ENCODE measurements at places on chromosomes 11 and 22.

DNA sequence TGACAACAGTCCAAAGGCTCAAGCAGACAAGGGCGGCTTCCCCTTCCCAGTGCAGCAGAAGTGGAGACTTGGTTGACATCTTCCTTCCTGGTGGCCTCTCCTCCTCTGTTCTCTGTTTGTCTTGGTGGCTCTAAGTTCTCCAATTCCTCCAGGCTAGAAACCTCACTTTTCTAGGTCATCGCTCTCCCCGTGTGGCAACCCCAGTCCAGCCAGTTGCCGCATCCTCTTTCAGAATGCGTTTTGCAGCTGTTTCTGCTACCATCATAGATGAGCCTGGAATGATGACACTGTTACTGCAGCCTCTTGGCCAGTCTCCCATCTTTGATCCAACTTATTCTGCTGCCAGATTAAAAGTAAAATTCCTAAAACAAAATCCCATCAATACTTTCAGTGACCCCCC, 201.5 kb downstream of the TRIM29 start:
- no peak for DNase-seq

GRCh38 chr11:86360775-86361395, 13.8 kb upstream of the CCDC81 start:
- no peak for DNase-seq

GRCh38 chr11:122977470-122978298, 4.0 kb downstream of the BSX start:
- DNase-seq = no peak

DNA sequence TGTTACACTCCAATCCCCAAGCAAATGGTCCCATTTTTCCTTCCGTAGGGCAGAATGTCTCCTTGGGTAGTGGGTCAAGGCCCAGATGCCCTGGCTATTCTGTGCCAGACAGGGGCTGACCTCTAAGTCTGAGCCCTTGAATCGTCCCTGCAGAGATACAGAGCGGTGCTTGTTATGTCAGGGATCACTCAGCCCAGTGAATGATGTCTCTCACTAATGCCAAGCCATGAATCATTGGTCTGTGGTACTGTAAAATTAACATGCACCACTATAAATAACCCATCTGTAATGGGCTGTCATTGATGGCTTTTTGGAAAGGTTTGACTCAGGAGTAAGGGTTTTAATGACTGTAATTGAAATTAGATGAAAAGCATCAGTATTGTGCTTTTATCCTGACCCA, 35.3 kb upstream of the KIRREL3 start:
- DNase-seq = no peak

GRCh38 chr22:35072925-35073324, 7.0 kb downstream of the ISX start:
- DNase-seq = no peak

DNA sequence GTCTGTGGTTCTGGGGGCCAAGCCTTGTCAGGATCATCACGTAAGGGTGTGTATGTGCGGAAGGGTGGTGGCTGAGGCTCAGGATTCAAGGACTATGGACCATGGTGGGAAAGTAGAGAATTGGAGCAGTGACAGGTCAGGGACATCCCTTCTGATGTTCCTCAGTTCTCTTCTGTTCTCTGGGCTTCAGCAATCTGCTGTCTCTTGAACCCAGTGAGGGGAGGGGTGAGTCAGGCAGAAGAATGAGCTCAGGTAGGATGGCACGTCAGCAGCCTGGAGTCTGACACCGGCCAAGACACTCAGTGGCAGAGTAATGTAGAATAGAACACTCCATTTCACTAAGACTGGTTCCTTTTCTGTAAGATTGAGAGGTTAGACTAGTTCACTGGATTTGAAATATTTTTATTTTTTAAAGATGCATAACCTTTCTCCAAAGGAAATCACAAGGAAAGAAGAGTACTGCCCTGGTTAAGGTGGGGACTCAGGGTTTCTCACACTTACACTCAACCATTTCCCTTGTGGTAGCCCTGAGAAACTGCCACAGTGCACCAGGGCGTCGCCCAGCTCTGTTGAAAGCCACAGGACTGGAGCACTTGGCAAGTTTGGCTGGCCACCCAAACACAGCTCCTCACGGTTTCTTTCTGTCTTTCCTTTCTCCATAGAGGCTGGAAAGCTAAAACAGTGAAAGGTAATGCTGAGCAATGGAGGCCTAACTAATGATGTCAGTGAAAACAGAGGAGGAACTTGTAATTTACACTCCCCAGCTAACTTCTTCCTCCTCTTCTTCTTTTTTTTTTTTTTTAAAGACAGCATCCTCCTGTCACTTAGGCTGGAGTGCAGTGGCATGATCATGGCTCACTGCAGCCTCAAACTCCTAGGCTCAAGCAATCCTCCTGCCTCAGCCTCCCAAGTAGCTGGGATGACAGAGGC, 23.1 kb upstream of the MICAL2 start:
- no peak for DNase-seq

DNA sequence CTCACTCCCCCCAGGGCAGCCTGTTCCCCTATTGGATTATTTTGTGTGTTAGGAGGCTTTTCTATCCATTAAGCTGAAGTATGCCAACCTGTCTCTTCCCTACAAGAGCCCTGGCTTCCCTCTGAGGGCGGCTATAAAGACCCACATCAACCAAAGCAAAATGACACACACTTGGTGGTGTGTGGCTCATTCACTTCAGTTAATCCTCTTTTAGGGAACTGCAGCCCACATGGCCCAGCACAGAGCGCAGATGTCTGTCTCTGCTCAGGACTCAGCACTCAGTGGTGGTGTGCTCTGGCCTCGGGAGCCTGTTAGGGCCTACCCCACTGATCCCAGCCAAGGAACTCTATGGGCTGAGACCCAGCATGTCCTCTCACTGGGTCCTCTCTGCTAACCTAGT, 32.2 kb upstream of the LRRC10B start:
- no peak for DNase-seq

DNA sequence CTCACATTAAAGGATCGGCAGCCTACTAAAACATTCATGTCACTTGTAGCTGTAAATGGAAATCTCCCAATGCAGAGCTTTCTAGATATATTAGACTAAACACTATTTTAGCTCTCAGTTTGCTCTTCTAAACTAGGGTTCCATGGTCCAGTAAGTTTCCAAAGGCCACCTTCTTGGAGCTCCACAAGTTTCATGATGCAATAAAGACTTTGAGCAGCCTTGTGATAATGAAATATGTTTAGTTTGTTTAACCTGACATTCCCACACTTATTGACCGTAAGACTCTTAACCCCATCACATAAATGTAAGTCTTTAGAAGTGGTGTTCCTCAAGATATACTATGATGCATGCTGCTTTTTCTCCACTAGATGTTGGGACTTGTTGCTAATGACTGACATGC, 87.7 kb downstream of the TRIM44 start:
- no peak for DNase-seq

GRCh38 chr11:71193431-71193830, 58.9 kb downstream of the SHANK2 start:
- no peak for DNase-seq

- no peak for DNase-seq
These were observed 93.0 kb downstream of the CELSR1 start for GRCh38 chr22:46444390-46444854.

DNA sequence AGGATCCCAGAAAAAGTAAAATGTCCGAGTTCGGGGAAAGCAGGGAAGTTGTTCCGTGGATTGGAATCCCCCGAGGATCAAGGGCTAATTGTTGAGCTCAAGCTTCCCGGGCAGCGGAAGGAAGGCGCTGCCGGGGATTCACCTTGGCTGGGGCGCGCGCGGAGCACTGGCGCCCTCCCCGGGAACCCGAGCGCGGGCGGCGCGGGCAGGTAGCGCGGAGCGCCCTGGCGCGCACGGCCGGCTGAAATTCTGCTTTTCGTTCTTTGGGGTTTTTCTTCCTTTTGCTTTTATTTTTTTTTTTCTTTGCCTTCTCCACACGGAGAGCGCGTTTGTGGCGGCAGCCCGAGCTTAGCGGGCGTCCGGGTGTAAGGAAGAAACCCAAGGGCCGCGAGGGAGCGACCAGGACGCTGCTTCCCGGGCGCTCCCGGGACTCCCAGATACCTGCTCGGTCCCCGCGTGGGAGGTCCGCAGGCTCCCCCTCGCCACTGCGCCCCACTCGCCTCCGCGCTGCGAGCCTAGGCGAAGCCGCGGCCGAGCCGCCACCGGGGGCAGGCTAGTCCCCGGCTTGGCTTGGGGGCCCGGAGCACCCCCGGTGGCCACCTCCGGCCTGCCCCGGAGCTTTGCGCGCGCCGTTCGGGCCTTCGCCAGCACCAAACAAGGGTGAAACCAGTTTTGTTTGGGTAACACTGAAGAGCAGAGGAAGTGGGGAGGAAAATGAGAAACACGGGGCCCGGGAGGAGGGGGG, 4.8 kb upstream of the IGF2 start:
- no peak for DNase-seq

- no peak for DNase-seq
These were observed 390.0 kb downstream of the NTM start for GRCh38 chr11:131760091-131761061.

- no peak for DNase-seq
These were observed 1.7 kb upstream of the IL10RA start for GRCh38 chr11:117984476-117984875.

DNA sequence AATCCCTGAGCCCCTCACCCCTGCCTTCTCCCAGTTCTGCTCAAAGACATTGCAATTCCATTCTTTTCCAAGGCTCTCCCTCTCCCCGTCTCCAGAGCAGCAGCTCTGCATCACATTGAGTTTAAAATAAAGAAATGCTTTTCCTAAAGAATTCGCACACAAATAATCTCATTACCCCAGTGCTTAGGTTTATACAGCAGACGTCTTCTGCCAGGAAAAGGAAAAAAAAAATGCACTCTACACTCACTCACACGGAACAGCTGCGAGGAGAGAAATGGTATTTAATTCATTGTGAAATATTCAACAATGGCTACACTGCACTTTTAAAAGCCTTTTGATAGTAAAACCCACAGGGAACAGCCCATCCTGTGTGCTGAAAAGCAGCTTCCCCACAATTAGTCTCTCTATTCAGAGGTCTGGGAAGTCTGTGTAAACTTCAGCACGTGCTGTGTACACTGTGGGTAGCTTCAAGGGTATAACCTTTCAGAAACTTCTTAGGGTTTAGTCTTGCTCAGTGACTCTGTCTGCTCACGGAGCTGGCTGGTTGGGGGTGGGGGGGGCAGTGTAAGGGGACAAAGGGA, 42.8 kb downstream of the ETS1 start:
- DNase-seq = peak; percentile 33

GRCh38 chr11:70331901-70332300, 61.4 kb downstream of the PPFIA1 start:
- no peak for DNase-seq

GRCh38 chr11:1750481-1750839, at the start of gene IFITM10:
Gene IFITM10 (minus strand): TSS chr11:1750595. CDS start chr11:1750442, 153 bp downstream.
- no peak for DNase-seq

DNA sequence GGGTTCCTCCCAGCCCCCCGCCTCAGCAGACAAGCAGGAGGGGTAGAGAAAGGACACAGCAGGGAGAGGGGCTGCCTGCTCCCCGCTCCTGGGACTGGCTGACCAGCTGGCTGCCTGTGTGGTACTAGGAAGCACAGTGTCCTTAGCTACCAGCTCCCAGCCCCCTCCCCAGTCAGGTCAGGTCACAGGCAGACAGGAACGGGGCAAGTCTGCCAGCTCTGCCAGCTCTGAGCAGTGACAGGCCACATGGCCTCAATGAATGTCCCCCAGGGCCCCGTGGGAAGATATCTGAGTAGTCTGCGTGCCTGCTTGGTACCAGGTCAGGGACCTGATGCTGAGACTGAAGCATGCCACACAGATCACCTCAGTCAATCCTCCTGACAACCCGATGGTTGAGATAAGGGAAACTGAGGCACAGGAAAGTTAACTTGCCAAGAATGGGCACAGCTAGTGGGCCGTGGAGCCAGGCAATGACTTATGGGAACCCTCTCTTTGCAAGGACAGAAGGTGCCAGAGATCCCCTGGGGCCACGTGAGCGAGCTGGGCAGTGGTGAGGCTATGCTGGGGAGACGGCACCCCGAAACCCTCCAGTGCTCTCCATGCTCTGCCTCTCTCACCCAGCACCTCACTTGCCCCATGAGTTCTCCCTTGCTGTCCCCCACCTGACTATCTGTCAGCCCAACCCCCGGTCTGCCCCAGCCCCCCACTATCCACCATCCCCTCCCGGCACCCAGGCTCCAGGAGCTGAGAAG, 13.8 kb upstream of the MFNG start:
- no peak for DNase-seq

DNA sequence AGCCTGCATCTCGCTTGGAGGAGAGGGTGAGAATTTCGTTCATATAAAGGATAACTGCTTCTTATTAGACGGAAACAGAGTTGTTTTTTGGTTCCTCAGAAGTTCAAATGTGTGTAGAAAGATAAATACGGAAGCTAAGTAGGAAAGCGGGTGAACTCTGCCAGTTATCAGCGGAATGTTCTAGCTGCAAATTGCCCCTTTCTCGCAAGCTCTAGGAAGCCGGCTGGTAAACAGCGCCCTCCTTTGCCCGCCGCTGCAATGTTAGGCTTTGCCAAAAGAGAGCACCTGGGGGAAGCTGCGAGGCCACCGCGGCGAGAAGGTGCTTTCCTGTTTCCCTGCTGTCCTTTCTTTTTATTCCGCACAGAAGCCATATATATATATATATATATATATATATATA, 67.0 kb downstream of the IGLL5 start:
- peak; percentile 0 for DNase-seq

DNA sequence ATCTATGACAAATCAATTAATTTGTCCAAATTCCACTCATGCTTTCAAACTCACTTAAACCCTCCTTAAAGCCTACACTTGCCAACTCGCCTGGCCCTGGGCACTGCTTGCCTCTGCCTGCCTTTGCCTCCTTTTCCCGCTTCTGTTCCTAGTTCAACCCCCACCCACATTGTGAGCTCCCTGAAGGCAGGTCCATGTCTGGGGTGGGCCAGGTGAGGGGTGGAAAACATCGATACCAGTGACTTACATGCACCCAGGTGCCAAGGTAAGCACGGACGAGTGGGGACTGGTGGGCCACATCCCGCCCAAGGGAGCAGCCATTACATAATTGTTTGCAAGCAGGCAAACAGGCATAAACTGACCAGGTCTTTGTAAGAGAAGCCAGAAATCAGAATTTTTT, 146.2 kb downstream of the ST3GAL4 start:
- DNase-seq = no peak

GRCh38 chr11:123702139-123702538, 39.3 kb downstream of the ZNF202 start:
- no peak for DNase-seq

- DNase-seq = peak; percentile 77
These were observed 70.0 kb downstream of the AMOTL1 start for GRCh38 chr11:94838027-94838731.

- DNase-seq = peak; percentile 57
These were observed 11.2 kb upstream of the BIRC3 start for GRCh38 chr11:102306048-102306597.

All from NCI-H774 (cell line).